ENCODE measurements at places on chromosomes 11 and 22. TPM values are rescaled to one million over a fixed set of nuclear protein-coding genes. Genes with fewer than 3 reads are reported as not detected.

Gene MAP6
- total RNA-seq: 5.7 TPM

Gene KCNK7
- total RNA-seq: 0.85 TPM

Gene KCNJ1
- total RNA-seq: not detected

Gene OR52I2
- not detected for total RNA-seq

Gene PDE3B
- 5.9 TPM for total RNA-seq

Gene PGA5
- not detected for total RNA-seq

Gene JOSD1
- 18.7 TPM for total RNA-seq

Gene SLC25A18
- 2.7 TPM for total RNA-seq
